ENCODE measurements at places on chromosomes 12 and 14.

DNA sequence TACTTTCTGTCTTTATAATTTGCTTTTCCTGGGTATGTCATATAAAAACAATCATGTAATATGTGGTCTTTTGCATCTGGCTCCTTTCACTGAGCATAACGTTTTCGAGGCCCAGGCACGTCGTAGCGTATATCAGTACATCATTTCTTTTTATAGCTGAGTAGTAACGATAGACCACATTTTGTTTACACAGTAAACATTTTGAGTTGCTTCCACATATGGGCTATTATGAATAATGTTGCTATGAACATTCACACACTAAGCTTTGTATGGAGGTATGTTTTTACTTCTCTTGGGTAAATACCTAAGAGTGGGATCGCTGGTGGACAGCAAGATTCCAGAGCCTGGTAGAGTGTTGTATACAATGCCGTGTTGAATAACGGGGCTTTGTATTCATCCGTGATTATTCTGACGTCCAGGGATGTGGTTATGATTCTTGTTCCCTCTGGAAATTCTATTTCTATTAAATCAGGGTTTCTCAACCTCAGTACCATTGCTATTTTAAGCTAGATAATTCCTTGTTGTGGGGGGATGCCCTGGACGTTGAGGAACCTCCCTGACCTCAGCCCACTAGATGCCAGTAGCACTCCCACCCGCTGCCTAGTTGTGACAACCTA lies 38.9 kb upstream of the CIT start:
- no peak for DNase-seq

DNA sequence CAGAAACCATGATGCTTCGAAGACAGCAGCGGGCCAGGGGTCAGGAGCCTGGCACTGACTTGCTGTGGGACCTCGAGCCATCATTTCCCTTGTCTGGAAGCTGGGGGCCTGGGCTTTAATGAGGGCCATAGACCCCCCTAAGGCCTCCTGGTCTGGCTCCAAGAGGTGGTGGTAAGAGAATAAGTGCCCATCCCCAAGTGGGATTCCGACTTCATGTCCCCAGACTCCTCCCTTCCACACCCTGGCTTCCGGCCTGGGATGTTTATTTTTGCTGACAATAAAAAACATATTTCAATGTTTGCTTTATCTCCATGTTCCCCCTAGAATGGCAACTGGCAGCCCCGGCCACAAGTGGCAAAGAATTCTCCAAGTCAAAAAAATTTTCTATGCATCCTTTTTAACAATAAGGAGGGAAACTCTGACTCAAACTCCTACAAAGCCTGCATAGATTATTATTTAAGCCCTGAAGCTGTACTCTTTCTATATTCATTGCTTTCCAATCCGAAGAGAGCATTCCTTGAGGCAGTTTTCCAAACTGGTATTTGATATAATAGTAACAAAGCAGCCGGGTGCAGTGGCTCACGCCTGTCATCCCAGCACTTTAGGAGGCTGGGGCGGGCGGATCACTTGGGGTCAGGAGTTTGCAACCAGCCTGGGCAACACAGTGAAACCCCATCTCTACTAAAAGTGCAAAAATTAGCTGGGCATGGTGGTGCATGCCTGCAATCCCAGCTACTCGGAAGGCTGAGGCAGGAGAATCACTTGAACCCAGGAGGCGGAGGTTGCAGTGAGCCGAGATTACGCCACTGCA lies 84.0 kb downstream of the ITPK1 start:
- DNase-seq, result no peak

DNA sequence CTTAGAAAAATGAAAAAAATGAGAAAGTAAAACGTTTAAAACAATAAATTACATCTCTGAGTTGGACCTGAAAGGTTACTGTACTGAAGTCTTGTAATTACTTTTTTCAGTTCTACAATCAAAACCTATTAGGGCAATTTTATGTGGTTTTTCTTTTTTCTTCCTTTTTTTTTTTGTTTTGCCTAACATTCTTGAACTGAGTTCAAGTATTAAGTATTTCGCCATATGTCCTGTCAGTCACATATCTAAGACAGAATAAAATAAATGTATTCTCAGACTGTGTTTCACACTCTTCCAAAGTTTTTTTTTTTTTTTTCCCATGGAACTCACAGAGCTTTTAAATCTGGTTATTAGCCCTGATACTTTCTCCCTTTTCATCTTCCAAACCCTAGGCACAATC lies 172.0 kb downstream of the BCAT1 start:
- no peak for DNase-seq

- DNase-seq, result no peak
Measured at GRCh38 chr12:15886372-15887042, 4.3 kb downstream of the STRAP start.

DNA sequence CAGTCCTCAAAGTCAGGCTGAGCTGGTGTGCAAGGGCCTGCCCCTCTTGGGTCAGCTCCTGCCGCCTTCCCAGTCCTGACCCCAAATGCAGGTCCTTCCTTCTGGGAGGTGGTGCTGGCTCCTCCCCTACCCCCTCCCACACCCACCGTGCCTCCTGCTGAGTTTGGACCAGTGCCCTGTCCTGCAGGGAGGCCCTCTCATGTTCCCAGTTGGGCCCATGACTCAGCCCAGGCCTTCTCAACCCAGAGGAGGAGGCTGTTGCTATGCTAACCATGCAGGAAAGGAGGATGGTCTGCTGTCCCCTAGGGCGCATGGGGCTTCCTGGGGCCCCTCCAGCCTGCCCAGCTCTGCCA lies 4.4 kb downstream of the ZBTB42 start:
- DNase-seq, result no peak

DNA sequence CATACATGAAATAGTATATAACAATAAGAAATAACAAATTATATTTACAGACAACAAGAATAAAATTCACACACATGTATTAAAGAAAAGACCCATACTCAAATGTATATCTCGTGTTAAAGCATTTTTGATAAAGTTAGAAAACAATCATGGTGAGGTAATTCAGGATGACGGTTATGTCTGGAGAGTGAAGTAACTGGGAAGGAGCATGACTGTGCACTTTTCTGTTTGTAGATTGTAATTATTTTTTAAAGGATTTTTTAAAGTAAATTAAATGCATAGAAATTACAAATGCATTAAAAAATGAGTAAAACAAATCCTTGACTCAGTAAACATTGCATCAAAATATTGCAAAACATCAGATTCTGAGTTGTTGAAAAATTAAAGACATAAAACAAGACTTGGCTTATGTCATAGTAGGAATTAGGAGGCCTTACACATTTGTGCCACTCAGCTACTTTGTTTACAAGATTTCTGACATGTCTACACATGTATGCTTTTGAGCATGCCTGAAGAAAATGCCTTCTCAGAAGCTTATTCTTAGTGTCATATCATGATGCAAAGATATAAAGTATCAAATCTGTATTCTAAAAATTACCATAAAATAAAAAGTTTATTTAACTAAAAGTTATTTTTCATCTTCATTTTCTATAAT lies 1325.1 kb downstream of the SLC16A7 start:
- DNase-seq, result no peak

DNA sequence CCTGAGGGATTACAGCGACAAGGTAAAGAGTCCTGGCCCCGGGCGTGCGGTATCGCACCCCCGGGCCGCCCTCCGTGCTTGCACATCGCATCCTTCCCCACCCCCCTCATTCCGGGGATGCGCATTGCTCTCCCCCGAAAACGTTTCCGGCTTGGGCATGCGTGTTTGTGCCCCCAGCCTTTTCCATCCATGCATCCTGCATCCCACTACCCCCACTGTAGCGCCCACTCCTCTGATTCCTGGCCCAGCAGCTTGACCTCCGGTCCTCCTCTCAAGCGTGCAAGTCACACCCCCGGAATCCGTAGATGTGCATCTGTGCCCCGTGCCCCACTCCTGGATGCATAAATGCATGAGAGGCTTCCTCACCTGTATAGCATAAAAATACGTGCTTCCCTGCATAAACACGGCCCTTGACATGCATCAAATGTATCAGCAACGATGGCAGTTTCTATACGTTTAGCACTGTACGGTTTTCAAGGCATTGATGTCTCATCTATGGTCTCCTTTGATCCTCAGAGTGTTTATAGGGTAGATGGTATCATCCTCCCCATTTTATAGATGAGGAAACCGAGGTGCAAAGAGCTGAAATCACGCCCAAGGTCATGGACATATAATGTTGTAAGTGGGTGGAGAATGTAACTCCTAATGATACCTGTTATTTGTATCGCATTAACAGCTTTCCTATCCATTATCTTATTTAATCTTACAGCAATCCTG lies 484 bp downstream of the RIC8B start:
- DNase-seq, result peak; percentile 43

DNA sequence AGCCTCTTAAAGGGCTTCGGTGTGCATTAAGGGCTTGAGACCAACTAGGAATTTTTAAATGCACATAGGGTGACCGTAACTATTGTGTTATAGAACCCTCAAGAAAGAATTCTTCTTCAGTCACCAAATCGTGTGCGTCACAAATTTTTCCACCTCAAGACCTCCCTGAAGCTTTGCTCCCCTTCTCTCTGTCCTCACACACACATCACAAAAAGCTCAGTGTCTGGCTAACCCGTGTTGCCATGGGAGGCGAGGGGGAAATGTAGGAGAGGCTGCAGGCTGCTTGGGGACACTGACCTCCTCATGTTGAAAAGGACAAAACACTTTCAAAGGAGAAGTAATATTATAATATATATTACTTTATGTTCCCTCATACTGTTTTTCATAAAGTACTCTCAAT lies 10.6 kb downstream of the SSPN start:
- no peak for DNase-seq

DNA sequence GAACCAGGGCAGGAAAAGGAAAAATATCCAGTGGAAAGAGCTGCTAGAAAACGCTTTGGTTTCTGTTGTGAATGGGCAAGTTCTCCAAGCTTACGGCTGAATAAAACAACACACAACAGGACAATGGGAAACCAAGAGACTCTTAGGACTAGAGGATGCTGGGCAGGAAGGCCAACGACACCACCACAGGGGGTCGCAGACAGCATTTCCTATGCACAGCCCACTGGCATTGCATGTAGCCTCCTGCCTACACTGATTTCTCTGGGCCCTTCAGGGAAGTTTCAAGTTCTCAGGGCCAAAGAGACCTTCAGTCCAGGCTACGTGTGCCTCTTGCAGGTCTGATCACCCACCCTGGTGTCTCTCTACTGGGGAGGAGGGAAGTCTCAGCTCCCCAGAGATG lies 108.0 kb downstream of the RIMBP2 start:
- DNase-seq, result no peak

DNA sequence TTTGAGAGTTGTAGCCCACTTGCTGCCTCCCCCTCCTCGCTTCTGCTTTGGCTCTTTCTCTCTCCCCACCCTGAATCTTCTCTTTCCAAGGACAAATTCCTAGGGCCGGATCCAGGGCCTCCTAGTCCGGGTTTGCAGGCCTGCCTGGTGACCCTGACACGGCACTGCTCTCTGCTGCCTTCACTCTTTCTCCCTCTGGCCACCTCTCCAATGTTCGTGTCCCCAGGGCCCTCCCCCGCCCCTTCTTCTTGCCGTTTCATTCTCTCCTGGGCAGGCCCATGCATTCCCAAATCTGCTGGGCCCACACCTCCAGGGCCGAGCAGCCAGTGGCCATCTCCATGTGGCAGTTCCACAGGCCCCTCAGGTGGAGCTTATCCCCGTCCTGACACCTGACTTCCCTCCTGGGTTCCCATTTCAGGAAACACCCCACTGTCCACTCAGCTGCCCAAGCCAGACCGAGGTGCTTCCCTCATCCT lies 34.0 kb upstream of the CORO1C start:
- no peak for DNase-seq

- DNase-seq, result no peak
Measured at GRCh38 chr14:73877790-73878189, 8.9 kb upstream of the ZNF410 start.

DNA sequence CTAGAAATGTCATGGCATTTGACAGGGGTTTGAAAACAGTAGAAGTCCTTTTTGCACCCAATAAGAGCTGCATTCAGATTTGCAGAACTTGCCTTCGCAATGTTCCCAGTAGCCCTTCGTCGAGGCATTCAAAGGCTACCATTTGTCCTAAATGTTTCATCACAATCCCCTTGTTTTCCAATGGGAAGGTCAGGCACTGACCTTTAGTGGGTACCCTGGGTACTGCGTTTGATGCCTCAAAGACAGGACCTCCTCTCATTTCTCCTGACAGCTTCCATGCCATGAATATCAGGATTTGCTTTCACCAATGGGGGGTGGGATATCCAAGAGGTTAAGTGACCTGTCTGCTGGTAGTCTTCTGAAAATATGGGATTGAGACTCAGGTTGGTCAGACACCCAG lies 1063.1 kb downstream of the BCL11B start:
- DNase-seq, result no peak

DNA sequence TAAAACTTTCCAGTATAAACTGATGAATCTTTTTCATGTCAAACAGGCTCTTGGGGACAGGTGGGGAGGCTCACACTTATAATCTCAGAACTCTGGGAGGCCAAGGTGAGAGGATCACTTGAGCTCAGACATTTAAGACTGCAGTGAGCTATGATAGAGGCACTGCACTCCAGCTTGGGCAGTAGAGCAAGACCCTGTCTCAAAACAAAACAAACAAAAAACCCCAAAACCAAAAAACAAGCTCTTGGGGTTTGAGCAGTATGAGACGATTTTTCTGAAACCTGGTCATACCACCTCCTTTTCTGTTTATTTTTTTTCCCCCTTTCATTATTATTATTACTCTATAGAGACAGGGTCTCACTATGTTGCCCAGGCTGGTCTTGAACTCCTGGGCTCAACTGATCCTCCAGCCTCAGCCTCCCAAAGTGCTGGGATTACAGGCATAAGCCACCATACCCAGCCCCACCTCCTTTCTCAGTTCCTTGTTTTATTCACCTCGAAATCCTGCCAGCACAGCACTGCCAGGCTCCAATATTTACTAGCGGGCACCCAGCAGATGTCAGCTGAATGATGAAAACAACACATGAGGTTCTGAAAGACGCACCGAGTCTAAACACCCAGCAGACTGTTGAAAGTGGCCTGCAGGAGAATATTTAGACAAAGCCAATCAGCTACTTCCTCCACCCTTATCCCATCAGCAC lies 19.5 kb upstream of the CDK17 start:
- DNase-seq, result no peak

- no peak for DNase-seq
Measured at GRCh38 chr14:69708586-69709560, 58.1 kb upstream of the SRSF5 start.

DNA sequence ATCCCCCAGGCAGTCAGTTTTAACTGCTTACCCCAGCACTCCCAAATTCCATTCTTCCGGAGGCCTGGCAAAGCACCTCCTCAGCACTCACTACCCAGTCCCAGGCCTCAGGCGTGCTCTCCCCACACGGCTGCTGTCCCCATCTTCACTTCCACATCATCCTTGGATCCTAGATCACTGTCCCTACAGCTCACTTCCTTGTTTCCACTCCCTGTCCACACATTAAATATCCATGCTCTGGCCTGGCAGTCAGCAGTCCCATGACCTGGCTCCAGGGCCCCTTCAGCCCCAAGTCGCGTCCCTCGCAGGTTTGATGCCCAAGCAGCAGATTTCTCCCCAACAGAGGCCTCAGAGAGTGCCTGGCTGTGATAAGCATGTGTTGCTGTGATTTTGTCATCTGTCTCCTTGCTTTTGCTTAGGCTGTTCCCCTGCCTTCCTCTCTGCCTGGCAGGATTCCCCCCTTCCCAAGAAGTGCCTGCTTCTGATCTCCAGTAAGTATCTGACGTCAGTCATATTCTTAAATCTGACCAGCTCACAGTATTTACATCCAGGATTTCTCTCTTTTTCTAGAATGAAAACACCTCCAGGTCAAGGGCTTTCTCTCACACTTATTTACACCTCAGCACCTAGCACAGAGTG lies 241.7 kb downstream of the ZFP36L1 start:
- DNase-seq, result no peak

- DNase-seq, result no peak
Measured at GRCh38 chr14:100813291-100813690, 12.6 kb upstream of the MEG3 start.

Data from GM20000 (cell line).